Activated T-cell treated with anti-CD3 and anti-CD28 coated beads, Interleukin-2, amount 50 U/mL, for 48 hours (primary cell): ENCODE measurements at places on chromosomes 5 and 9.
A peak's percentile ranks its signal among the peaks of the same experiment; 100 is the strongest.

- DNase-seq, result no peak
Measured at GRCh38 chr5:66246608-66247007, 102.5 kb downstream of the SREK1 start.

DNA sequence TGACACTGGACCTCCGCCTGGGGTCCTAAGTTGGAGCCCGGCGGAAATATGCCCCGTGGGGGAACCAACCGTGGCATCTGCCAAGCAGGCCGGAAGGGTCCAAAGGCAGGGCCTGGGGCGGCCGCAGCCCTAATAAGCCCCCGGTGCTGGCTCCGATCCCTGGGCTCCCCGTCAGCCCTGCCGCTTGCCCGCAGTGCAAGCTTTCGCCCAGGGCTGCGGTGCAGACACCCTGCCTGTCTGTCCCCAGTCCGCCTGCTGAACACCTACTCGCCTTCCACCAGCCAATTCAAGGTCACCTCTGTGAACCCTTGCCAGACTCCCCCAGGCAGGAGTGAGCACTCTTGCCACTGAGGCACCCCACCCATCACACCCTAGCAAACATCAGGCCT is 502 bp upstream of the PTGR1 start:
- DNase-seq, result peak; percentile 17

DNA sequence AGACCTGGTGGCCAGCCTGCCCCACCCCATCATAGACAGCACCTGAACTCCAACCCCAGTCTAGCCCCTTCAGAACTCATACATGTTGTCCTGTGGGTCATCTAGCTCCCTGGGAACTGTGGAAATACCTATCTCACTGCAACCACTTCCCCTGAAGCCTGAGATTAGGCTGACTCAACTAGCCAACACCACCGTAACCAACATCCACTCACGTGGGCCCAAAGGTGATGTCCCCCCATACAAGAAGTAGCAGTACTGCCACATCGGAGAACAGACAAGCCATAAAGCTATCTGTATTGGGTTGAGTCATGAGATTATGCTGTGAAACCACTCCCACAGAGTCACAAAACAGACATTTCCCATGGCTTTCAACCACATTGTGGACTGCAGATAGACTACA is 46.6 kb downstream of the OSMR start:
- DNase-seq, result no peak

DNA sequence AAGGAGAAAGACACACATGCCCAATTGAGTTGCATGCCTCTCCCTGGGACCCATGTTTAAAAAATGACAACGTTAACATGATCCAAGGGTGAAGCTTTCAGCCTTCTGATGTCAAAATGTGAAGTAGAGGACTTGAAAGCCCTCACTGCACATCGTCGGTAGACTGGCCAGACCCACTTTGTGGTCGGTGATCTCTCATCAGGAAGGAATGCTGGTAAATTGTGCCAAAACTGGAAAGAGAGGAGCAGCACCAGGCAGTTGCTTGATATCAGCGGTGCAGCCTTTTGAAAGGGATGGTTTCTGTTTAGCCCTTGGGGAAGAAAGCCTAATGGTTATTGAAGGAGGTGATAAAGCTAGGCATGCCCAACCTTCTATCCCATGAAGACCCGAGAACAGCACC is 125.3 kb upstream of the MARCHF11 start:
- no peak for DNase-seq
